ENCODE measurements at places on chromosomes 7 and 10.
A peak's percentile ranks its signal among the peaks of the same experiment; 100 is the strongest.

GRCh38 chr7:2876031-2876731 is 32.1 kb upstream of the GNA12 start:
- DNase-seq: no peak

DNA sequence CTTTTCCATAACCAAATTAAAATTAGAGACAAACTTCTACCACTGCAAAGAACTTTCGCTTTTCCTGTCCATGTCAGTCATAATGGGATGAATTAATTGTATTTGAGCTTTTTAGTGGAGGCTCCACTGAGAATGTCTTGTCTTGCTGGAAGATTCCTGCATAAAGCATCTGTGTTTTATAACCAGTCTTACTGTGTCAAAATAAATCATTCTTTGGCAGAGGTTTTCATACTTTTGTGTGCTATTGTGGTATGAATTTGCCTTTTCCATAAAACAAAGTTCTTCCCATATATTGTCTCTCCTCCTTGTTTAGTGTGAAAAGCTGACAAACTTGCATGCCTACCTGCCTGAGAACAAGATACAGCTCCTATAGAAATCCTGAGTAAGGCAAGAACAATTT is 124.8 kb upstream of the CCDC6 start:
- DNase-seq: no peak

DNA sequence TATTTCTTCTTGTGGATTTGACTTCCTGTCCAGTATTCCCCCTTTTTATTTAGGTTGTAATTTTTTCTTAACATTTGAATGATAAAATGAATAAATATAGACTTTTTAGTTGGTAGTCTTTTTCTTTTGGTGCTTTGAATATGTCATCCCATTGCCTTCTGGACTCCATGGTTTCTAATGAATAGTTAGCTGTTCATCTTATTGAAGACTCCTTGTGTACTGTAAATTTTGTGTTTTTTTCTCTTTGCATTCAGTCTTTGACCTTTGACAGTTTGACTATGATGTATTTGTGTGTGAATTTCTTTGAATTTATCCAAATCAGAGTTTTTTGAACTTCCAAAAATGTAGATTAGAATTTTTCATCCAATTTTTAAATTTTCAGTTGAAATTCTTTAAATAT is 554.3 kb downstream of the NRG3 start:
- DNase-seq: no peak

- no peak for DNase-seq
Measured at GRCh38 chr7:90579181-90579688, 16.9 kb upstream of the CDK14 start.

DNA sequence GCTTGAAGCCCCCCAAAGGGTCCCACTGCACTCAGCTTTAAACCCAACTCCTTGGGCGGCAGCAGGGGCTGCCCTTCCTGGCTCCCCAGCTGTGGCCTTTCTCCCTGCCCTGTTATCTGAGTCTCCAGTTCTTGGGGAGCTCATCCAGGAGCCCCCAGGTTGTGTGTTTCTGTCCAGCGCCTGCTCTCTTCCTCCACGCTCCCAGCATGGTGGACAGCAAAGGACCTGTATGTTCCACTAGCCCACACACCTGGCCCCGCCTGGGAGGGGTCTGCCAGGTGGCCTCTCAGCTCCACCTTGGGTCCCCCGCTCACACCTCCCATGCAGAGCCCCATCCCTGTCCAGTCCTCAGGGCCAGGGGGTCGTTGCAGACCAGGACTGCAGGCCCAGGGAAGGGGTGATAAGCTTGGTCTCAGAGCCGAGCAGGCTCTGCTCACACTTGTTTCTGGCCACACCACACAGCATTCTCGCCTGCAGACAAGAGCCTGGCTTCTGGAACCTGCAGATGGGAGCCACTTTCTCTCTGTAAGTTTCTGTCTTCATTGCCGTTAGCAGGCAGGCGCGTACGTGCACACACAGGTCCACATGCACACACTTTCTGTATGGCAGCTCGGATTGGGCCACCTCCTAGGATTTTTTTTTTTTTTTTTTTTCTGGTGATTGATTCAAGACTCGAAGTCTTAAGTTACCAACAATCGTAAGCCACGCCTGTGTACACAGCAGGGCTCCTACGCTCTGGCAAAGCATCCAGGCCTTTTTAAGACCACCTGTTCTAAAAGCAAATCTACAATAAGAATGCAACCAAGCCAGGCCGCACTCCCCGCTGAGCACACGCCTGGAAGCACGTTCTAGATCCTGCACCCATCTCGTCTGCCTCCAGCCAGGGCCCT is 104.6 kb downstream of the CYTH3 start:
- no peak for DNase-seq

DNA sequence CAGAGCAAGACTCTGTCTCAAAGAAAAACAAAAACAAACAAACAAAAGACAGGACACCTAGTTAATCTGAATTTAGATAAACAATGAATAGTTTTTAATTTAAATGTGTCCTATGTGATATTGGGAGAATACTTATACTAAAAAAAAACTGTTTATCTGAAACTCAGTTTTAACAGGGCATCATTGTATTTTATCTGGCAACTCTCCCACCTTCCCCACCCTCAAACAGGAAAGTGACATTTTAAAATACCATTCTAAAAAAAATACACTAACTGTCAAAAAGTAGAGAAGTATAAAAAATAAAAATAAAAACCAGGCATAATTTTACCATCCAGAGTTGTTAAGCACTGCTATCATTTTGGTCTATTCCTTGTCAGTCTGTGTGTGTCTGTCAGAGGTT is 119.0 kb downstream of the RTKN2 start:
- no peak for DNase-seq

DNA sequence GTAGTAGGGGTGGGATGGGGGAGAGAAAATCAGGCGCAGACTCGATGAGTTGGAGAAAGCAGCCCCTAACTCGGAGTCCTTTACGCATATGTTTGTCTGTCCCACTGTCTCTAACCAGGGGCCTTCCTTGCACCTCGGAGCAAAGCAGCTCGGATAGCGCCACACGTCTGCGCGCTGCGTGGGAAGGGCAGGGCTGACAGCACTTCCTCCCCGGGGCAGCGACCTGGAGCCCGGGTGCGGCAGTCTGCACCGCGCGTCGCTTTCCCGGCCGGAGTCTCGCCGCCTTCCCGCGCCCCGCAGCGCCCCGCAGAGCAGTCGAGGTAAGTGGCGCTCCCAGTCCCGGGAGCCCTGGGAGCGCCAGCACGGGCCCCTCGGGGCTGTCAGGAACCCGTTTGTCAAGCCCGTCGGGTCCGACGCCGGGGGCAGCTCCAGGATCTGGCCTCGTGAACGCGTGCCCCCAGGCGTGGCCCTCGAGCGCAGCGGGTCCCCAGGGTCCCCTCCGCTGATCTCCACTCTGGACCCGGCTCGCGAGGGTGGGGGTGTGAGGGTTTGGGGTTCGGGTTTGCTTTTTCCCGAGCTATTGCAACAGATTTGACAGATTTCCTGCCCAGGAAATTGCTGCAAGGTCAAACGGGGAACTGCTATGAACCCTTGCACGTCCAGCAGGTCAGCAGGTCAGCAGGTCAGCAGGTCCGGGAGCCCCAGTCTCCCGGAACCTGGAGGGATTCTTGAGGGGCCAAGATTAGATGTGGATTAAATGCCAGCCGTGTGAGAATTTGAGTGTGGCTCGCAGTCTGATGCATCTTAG is 597 bp downstream of the APBB1IP start:
- DNase-seq: no peak

DNA sequence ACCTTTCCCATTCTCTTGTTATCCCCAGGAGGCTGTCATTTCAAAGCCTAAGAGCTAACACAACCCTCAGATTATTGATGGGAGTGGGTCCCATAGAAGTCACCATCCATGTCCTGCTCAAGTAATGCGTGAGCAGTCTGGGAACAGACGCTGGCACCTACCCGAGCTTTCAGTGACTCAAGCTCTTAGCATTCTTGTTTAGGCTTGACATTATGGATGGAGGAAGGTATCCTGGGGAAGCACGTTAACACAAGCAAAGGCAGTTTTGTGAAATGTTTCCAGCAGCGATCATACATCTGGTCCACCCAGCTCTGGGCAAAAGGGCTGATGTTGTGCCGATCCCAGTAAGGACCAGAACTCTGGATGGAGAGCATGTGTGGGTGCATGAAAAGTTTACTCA is 30.0 kb upstream of the AUTS2 start:
- no peak for DNase-seq

DNA sequence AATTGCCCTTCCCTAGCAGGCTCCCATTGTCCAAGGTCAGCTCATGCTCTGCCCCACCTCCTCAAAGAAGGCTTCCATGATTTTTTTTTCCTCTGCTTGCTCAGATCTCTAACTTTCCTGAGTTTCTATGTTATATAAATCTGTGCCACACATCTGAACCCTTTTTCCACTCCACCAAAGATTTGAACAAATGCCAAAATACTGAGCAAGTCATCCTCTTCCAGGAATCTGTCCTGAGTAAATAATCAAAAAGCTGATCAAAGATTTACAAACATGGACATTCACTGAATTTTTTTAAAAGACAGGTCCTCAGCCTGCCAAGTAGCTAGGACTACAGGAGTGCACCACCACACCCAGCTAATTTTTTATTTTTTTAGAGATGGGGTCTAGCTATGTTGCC is 102.8 kb upstream of the ARID5B start:
- no peak for DNase-seq

DNA sequence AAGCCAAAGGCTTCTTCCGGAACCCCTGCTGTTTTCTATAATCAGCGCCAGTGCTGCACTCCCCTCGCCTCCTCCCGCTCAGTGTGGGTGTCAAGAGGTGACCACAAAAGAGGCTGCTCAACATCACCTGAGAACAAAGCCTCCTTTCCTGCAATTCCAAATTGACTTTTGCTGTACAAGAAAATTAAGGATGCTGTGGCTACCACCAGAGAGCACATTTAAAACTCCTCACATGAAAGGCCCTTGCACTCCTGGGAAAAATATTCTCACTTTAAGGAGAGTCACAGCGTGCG is 96.4 kb downstream of the HIPK2 start:
- no peak for DNase-seq

- DNase-seq: no peak
Measured at GRCh38 chr7:66697449-66698438, 42.8 kb upstream of the RABGEF1 start.

GRCh38 chr10:117135480-117136140 is 2.5 kb downstream of the VAX1 start:
- no peak for DNase-seq

- no peak for DNase-seq
Measured at GRCh38 chr7:51645255-51645654, 328.6 kb upstream of the COBL start.

GRCh38 chr7:1884583-1885350 is 214.7 kb downstream of the ELFN1 start:
- DNase-seq: no peak

- DNase-seq: no peak
Measured at GRCh38 chr7:16223963-16224707, 197.2 kb downstream of the CRPPA start.

- no peak for DNase-seq
Measured at GRCh38 chr10:69638642-69639041, 8.6 kb downstream of the FAM241B start.

DNA sequence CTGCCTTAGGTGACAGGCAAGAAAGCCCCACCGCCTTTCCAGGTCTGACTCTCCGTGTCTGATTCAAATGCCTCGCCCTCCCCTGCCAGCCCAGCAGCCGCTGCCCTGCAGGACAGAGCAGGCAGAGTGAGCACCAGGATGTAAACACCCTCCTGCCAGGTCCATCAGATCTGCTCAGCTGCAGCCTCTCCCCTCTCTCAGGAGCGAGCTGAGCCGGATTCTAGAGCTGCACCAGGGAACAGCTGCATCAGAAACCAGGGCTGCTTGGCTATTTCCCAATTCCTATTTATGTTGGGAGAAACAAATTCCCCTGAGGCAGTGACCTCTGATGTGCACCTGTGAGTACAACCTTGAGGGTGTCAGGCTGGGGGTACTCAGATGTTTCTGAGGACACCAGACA is 121.5 kb upstream of the ZMIZ1 start:
- DNase-seq: no peak

- DNase-seq: peak; percentile 79
Measured at GRCh38 chr10:14653271-14654161, 121.2 kb downstream of the FAM107B start.

DNA sequence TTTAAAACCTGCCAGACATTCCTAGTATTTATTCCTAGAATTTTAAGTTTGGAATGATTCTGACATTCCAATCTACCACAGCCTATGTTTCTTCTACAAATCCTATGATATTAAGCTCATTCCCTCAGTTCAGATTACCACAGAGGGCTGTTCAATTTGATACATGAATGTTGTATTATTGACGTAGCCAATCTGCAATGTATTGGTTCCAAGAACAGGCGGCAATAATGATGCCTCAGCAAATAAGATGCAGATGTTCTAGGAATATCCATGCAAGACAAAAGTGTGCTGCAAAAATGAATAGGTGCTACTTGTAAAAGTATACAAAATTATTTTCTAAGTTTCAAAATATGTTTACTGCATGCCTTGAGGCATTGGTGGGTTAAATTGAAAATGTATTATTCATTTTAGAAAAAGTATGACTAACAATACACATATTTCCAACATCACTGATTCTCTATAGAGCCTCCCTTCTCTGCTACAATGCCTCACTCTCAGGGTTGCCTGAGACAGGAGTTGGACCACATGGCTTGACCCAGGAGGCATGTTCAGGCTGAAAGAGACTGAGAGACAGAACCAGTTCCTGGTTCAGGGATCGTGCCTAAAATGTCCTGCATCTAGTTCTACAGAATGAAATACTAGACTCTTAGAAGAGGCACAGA is 94.1 kb upstream of the CREB5 start:
- DNase-seq: no peak

- peak; percentile 86 for DNase-seq
Measured at GRCh38 chr10:71835671-71836595, 15.1 kb downstream of the PSAP start.

GRCh38 chr7:121504482-121504881 is 108.4 kb upstream of the FAM3C start:
- DNase-seq: no peak

GRCh38 chr10:5184987-5185775 is at the start of gene AKR1C8:
TSS of gene AKR1C8 (minus strand) at chr10:5185150. CDS start at chr10:5185104, 46 bp downstream.
- no peak for DNase-seq
